ENCODE measurements at places on chromosomes 4 and X. TPM values are rescaled to one million over a fixed set of nuclear protein-coding genes. Genes with fewer than 3 reads are reported as not detected.

- DNase-seq = peak; percentile 7
These were observed 104.9 kb upstream of the PSAPL1 start for GRCh38 chr4:7539659-7540058.

Gene CITED1
- not detected for total RNA-seq

GRCh38 chr4:94603170-94603747, 151.5 kb downstream of the PDLIM5 start:
- peak; percentile 74 for DNase-seq

DNA sequence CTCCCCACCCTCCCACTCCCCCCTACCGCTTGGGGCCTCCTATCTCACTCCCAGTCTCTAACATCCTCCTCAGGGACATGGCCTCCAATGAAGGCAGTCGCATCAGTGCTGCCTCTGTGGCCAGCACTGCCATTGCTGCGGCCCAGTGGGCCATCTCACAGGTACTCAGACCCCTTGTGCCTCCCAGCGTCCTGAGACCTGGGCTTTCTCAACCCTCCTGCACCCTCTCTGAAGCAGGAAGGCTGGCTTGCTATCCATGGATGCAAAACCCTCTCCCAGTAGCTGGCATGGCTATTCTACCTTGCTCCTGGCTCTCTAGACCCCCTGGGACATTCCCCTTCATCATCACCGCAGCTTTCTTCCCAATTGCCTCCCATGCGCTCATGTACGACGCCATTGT, 13.3 kb upstream of the UBA1 start:
- no peak for DNase-seq

Gene AKAP14
- not detected for total RNA-seq

Gene GTPBP6
- 49.9 TPM for total RNA-seq

DNA sequence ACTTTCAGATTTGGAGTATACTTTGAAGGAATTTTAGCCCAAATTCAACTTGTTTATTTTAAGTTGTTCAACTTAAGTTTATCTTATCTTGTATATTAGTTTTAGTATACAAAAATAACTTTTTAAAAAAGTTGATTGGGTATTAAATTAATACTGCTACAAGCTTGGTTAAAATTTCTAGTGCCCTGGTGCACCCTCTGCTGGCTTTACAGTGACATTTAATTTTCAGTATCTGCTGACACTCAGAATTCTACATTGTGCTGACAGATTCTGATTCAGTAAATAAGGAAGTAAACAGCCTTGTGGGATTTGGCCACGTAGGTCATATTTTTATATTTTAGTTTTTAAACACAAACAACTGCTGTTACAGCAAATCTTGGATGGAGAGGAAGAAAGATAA, 2.9 kb downstream of the EDA start:
- peak; percentile 31 for DNase-seq

GRCh38 chr4:144208074-144208473, 67.6 kb upstream of the GYPA start:
- DNase-seq = no peak

- DNase-seq = no peak
These were observed 45.4 kb downstream of the TIGD4 start for GRCh38 chr4:152734015-152734698.

Gene BEX2
- 0.68 TPM for total RNA-seq

Gene CDKL5
- 6.0 TPM for total RNA-seq

DNA sequence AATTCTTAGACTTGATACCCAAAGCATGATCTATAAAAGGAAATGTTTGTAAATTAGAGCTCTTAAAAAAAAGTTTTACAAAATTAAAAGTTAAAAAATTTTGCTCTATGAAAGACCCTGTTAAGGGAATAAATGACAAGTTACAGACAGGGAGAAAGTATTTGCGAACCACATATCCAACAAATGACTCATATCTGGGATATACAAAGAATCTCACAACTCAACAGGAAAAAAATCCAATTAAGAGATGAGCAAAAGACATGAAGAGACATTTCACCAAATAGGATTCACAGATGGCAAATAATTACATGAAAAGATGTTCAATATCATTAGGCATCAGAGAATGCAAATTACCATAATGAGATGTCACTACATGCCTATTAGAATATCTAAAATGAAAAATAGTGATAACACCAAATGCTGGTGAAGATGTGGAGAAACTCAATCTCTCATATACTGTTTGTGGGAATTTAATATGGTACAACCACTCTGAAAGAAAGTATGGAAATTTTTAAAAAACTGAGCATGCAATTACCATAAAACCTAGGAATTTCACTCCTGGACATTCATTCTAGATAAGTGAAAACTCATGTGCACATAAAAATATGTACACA, 100.8 kb upstream of the EOLA2 start:
- no peak for DNase-seq

- peak; percentile 8 for DNase-seq
These were observed 49.0 kb downstream of the DDX3X start for GRCh38 chrX:41382714-41383645.

DNA sequence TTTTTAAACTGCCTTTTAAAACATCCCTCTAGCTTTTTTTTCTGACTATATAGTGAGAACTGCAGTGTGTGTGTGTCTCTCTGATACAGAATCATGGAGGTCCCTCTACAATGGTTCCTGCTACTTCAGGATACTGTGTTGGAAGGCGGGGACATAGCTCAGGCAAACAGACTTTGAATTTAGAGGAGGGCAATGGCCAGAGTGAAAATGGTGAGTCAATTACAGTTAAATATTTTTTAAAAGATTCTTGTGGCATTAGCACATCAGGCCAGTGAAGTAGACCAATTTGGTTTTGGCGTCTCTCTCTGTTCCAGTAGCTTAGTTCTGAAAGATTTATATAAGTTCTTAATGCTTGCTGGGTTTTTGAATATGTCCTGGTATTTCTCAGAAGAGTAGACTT, 47.1 kb downstream of the ALG13 start:
- DNase-seq = no peak

- no peak for DNase-seq
These were observed 130.7 kb downstream of the NR3C2 start for GRCh38 chr4:148311526-148311925.

Gene GPR50
- not detected for total RNA-seq

DNA sequence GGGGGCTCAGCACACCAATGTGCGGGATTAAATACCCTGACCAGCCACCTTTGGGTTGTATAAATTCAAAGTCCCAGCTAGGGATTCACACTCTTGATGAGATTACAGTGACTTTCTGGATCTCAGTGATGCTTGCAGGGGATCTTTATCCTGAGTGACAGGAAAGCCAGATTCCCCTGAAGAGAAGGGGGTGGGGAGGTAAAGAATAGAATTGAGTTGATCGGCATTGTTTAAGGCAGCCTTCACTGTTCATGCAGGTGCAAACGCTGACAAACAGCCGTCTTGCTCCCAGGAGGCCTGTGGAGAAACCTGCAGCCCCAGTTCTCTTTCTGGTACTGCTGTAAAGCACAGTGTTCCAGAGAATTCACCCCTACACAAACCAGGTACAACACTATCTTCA, 19.0 kb downstream of the CXXC4 start:
- DNase-seq = no peak

DNA sequence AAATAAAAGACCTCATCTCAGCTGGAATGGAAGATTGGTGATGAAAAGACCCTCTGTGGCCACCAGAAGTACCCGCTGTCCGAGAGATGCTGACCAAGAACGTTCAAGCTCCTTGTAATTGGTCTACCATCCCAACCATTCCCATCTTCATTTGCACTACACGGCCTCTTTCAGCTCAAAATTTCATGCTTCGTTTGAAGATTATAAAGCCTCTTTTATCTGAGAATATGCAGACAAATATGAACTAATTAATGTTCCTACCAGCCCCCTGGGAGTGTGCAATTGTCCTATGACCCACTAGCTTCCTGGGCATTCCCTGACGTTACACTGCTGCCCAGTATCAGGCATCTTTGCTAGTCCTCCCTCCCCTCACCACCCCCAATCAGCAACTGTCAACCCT, 583.7 kb downstream of the MID1IP1 start:
- DNase-seq = no peak

- DNase-seq = peak; percentile 53
These were observed 9.1 kb downstream of the LAMTOR3 start for GRCh38 chr4:99885063-99885664.

- DNase-seq = no peak
These were observed 9.0 kb downstream of the FBXO8 start for GRCh38 chr4:174274436-174274835.

Gene HCFC1
- 15.3 TPM for total RNA-seq

DNA sequence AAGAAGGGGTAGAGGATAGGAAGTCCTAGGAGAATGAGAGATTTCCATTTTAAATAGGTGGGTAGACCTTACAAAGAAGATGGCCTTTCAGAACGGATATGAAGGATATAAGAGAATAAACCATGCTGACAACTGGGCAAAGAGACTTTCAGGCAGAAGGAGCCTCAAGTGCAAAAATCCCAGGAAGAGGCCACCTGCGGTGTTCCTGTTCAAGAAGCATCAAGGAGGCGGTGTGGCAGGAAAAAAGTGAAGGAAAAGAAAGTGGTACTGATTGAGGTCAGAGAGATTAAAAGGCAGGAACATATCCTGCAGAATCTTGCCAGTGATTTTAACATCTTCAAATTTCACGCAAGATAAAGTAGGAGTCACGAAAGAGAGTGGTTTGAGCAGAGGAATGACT, 172.0 kb downstream of the FSTL5 start:
- DNase-seq = no peak

- no peak for DNase-seq
These were observed 430.3 kb downstream of the GALNTL6 start for GRCh38 chr4:172243551-172243950.

Gene VCX3A
- total RNA-seq = not detected

Gene TMEM184C
- 51.7 TPM for total RNA-seq

- DNase-seq = no peak
These were observed 1.9 kb downstream of the EVC start for GRCh38 chr4:5712931-5713330.

GRCh38 chr4:48742412-48742811, 37.7 kb downstream of the FRYL start:
- peak; percentile 43 for DNase-seq

GRCh38 chr4:86939729-86940575, 5.1 kb downstream of the AFF1 start:
- DNase-seq = no peak

DNA sequence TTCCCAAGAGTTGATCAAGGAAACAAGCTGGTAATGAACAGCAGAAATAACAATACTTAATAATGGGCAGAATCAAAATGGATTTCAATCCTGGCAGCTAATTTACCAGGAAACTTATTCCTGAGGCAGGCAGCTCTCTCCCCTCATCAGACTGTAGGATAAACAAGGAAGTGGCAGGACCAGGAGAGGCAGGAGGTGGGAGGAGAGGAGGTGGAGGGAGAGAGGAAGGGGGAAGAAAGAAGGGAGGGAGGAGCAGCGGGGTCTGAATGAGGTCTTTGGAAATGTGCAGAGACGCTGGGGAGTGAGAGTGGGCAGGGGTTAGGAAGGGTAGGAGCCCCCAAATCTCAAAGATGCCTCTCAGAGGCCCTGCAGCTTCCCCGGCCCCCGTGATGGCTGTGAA, 231.5 kb downstream of the BCOR start:
- DNase-seq = no peak

Gene FAM200B
- 33.0 TPM for total RNA-seq

DNA sequence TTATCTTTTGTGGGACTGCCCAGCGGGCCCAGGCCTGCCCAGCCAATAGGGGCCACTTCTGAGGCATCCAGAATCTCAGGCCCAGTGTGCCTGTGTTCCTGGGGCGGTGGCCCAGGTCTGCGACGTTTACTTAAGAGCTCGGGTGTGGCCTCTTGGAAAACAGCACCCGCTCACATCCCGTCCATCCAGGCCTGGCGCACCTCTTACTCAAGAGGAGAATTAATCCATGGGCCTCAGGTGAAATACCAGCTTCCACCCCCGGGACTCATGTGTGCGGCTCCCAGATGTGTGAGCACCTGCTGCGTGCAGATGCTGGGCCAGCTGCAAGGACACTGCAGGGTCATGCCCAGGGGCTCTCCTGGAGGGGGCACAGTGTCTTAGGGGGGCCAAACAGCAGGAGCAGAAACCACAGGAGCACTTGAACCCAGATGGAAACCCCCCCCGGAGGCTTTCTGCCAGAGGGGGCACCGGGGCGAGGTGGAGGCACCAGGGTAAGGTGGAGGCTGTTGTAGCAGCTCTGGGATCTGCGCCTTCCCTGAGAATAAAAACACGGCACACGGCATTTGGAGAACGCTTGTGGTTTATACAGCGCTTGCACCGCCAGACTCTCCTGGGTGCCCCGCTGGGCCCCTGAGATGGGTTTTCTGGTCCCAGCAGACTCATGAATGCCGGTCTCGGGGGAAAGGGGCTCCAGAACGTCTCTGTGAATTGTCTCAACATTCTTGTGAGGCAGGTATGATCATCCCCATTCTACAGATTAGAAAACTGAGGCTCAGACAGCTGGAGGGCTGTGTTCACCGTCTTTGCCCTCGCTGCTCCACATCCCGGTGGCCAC, 2.8 kb downstream of the PSAPL1 start:
- no peak for DNase-seq

DNA sequence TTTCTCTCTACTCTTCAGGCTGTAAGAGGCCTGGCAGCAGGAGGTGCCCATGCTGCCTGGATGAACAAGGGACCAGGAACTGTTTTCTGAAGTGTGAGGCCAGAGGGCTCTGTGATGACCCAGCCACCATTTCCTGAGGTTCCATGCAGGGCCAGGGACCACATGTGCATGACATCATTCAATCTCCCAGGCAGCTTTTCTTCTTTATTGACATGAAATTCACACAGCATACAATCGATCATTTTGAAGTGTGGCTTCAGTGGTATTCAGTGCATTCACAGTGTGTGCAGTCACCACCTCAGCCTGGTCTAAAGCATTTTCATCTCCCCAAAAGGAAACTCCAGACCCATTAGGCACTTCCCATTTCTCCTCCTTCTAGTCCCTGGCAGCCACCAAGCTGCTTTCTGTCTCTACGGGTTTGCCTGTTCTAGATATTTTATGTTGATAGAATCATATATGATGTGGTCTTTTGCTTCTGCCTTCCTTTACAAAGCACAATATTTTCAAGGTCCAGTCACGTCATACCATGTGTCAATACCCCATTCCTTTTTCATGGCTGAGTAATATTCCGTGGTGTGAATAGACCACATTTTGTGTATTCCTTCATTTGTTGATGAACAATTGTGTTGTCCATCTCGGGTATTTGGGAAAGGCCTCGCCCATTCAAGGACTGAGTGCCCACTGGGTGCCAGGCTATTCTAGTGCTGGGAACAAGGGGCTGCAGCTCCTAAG, 93.1 kb downstream of the PSAPL1 start:
- DNase-seq = no peak

Gene TCEANC
- total RNA-seq = 1.7 TPM

DNA sequence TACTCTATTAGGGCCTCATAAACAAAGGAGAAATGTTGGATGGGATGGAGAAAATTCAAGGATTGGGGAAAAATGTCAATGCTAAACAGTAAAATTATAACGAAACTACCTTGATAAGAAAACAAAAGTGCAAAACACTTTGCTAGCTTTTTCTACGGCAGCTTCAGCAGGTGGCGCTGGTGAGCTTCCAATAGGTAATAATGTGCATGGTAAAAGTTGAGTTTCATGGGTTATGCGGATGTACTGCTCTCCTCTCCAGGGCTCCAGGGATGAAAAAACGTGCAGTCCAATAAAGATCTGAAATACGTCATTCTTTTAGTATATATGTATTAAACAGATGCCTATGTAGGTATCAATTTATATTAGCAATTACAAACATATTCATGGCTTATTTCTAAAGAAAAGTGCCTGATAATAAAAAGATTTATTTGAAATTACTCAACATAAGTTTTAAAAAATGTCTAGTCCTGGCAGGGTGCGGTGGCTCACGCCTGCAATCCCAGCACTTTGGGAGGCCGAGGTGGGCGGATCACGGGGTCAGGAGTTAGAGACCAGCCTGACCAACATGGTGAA, 239.6 kb downstream of the GRXCR1 start:
- DNase-seq = peak; percentile 71
